PC-9 (cell line): ENCODE measurements at places on chromosomes 6 and 20. TPM values are rescaled to one million over a fixed set of nuclear protein-coding genes. Genes with fewer than 3 reads are reported as not detected.

EEF1A2 gene
- total RNA-seq, result 75.2 and 90.2 TPM in 2 replicates

NQO2 gene
- 79.4 and 82.9 TPM in 2 replicates for total RNA-seq

ZNF334 gene
- total RNA-seq, result 3.7 and 3.8 TPM in 2 replicates

HMGCLL1 gene
- 0.39 and 0.68 TPM in 2 replicates for total RNA-seq

CDSN gene
- total RNA-seq, result 1.0 and 1.9 TPM in 2 replicates

LINC00237 gene
- not detected in 2 replicates for total RNA-seq

SPATS1 gene
- not detected in 2 replicates for total RNA-seq

AKAP12 gene
- total RNA-seq, result 9.2 and 12.6 TPM in 2 replicates

VIP gene
- not detected in 2 replicates for total RNA-seq

GPSM3 gene
- 8.6 and 10.4 TPM in 2 replicates for total RNA-seq
